ENCODE measurements at places on chromosomes 1 and 21.
A peak's percentile ranks its signal among the peaks of the same experiment; 100 is the strongest.

DNA sequence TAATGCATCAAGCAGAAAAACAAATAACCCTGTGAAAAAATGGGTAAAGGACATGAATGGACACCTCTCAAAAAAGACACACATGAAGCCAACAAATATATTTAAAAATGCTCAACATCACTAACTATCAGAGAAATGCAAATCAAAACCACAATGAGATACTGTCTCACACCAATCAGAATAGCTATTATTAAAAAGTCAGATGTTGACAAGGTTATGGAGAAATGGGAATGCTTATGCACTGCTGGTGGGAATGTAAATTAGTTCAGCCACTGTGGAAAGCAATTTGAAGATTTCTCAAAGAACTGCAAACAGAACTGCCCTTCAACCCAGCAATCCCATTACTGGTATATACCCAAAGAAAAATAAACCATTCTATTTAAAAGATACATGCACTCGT, 86.6 kb upstream of the TNFSF4 start:
- no peak for DNase-seq

- no peak for DNase-seq
Observed at GRCh38 chr1:9420835-9421532, 118.3 kb upstream of the SLC25A33 start.

DNA sequence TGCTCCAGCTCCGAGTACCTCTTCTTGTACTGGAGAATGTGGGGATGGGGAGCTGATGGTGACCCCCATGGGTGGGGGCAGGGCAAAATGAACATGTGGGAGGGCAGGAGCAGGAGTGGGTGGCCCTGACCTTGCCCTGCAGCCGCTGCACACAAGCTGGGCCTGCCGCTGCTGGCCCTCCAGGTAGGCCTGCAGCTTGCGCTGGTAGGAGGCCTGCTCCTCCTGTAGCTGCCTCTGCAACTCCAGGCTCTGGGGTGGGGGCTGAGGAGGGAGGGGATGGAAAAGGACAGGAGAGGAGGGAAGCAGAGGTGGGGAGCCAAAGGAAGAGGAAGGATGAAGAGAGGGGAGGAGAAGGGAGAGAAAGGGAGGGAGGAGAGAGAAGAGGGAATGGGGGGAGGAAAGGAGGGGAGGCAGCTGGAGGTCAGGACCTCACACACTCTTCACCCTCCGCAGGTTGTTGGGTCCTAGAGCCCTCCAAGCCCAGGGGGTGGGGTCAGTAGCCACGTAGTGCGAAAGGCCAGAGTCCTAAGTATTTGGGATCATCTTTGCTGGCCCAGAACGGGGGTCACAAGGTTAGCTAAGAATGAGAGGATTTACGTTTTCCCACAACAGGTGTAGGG, 22.9 kb downstream of the RNU1-1 start:
- DNase-seq: no peak

GRCh38 chr1:211788626-211789025, 41.9 kb downstream of the LPGAT1 start:
- no peak for DNase-seq

GRCh38 chr1:116365857-116366256, 7.2 kb upstream of the ATP1A1 start:
- no peak for DNase-seq

DNA sequence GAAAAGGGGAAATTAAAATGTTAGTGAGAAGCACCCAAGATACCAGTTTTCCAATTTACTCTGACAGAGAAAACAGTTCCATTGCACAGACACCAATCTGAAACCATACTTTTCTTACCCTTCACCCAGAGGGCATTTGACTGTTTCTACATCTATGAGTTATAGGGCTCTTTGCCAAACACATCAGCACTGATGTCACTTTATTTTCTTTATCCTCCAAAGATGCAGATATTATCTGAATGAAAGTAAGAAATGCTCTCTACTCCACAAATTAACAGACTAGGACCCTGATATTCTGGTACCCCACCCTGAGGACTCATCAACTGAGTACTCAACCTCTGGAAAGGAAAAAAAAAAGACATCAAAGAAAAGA, 24.2 kb upstream of the PEX19 start:
- peak; percentile 30 for DNase-seq

- DNase-seq: peak; percentile 70
Observed at GRCh38 chr1:16012590-16013219, 5.1 kb downstream of the HSPB7 start.

GRCh38 chr21:16176570-16176969, 446.8 kb downstream of the USP25 start:
- no peak for DNase-seq

DNA sequence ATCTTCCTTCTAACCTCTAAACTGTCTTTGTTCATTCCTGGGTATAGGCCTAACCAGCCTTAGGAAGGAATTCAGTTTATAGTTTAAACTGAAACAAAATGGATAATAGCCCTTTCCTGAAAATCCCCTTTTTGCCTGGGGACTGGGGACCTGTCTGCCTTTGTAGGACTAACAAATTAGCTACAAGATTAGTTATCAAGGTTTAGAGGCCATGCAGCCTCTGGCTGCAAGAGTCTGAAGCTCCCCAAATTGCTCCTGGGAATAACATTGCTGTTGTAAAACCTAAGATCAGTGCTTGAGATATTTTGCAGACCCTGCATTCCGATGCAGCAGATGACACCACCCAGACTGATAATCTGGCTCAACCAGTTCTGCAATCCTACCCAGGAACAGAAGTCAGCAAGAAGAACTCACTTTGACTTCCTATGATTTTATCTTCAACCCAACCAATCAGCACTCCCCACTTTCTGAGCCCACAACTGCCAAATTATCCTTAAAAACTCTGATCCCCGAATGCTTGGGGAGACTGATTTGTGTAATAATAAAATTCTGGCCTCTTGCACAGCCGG, 96.6 kb upstream of the ETV3 start:
- DNase-seq: no peak

DNA sequence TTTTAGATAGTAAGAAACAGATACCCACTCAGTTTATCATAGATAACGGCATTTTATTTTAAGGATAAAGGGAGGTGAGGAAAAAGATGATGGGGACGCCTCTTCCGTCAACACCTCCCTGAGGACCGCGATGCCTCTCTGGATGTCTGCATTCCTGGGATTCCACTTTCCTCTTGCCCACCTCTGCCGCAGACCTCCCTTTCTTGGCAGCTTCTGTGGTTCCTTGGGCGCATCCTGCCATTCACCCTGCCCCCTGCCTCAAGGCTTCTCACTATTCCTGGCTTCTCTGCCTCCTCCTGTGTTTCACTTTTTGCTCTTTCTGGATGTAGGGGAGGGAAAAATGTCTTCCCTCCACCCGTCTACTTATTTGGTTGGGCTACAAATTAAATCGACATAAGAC, 19.9 kb downstream of the HUNK start:
- no peak for DNase-seq

GRCh38 chr21:37446552-37446951, 80.0 kb downstream of the DYRK1A start:
- no peak for DNase-seq

DNA sequence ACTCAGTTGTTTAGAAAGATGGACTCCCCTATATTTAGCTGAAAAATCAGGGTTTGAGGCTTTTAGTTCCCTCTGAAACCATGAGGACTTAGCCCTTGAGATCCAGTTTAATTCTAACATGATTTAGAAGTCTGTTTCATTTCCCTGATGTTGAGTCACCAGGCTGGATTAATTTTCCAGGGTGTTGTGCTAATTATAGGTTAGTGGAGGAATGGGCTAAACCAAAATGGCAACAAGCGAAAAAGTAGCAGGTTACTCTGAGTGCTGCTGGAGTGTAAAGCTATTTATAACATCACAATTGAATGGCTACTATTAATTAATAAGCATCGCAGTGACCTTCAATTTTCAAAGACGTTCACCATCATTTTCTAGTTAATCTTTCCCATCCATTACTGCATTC, 15.5 kb upstream of the USP24 start:
- DNase-seq: no peak

DNA sequence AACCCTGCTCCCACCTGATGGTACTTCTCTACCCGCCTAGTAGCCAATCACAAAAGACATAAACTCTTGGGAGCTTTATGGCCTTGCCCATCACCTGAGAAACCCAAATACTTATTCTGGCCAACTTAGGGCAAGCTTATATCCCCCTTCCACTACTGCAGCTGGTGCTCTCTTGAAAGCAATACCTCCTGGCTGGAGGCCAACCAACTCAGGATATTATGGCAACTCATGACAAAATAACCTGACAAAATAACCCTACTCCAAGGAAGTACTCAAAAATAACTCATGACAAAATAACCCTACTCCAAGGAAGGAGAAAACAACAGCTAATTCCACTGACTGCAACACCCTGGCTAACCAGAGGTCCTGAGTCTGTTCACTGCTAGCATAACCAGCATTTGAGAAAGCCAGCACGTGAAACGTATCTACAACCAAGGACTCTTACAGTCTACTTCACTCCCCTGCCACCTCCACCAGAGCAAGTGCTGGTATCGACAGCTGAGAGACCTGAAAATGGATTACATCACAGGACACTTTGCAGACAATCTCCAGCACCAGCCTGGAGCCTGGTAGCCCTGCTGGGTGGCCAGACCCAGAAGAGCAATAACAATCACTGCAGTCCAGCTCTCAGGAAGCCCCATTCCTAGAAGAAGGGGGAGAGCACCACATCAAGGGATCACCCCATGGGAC, 179.9 kb downstream of the COL24A1 start:
- DNase-seq: peak; percentile 23

Measured in fibroblast of pulmonary artery (primary cell).